SK-N-SH (cell line): ENCODE measurements at places on chromosomes 7 and 10.

- no peak for DNase-seq
These were observed 7.1 kb upstream of the TEX36 start for GRCh38 chr10:125689955-125690569.

DNA sequence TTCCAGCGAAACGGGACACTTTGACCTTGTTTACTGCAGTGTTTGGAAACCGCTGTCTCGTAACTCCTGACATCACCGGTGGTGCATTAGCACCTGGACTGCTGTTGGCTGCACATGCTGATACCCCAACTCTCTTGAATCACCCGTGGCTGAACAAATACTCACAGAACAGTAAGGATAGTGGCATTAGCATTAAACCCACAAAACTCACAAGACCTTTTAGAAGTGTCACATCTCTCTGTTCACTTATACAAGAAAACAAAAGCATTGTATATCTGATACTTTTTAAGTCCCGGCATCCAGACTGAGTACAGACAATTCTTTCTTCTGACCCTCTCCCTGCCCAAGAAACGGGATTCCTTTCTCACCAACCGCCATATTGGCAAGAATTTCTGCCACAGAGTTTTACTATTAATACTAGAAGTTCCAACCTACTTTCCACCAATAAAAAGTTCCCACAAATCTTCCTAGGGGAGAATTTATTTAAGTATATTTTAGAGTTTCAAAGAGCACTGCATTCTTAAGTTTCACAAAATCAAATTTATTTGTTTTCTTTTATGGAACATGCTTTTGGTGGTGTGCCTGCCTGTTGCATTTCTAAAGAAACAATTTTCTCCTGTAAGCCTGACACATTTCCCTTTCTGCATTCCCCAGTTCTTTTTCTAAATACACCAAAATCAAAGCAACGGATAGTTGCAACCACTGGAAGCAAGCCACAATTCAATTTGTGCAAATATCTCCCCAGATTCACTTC is 208.4 kb upstream of the KLF14 start:
- no peak for DNase-seq

DNA sequence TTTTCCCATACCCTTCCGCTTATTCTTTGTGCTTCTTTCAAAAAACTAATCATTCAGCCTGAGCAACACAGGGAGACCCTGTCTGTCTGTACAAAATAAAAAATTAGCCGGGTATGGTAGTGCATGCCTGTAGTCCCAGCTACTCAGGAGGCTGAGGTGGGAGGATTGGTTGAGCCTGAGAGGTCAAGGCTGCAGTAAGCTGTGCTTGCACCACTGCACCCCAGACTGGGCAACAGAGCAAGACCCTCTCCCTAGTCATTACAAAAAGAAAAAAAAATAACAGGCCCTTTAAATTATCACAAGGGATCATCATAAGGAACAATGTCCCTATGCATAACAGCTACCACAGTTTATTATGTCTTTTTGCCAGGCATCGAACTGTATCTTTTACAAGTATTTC is 119.6 kb downstream of the TRIM24 start:
- no peak for DNase-seq

DNA sequence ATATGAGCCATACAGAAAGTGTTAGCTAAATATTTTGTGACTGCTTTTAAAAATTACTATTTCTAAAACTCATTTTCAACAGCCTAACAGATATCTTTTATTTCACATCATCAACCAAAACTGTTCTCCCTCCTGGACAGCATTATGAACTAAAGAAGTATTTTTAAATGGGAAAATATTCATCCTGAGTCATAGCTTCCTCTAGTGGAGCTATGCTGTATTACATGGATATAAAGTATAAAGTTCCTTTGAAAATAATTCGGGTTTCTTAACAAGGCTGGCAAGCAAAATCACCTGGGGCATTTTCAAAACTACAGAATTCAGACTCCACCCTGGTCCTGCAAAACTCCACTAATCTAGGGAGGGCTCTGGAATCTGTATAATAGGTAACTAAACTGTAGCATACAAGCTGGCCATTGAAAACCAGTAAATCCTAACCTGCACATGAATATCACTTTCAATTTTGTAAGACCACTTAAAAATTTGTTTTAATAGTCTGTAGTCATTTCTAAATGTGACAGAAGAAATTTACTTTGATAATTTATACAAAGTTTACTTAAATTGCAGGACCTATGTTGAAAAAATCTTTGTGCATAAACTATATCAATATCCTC is 53.5 kb downstream of the SCIN start:
- peak; percentile 29 for DNase-seq

GRCh38 chr10:95168694-95169093 is 25.3 kb upstream of the ACSM6 start:
- DNase-seq, result no peak

DNA sequence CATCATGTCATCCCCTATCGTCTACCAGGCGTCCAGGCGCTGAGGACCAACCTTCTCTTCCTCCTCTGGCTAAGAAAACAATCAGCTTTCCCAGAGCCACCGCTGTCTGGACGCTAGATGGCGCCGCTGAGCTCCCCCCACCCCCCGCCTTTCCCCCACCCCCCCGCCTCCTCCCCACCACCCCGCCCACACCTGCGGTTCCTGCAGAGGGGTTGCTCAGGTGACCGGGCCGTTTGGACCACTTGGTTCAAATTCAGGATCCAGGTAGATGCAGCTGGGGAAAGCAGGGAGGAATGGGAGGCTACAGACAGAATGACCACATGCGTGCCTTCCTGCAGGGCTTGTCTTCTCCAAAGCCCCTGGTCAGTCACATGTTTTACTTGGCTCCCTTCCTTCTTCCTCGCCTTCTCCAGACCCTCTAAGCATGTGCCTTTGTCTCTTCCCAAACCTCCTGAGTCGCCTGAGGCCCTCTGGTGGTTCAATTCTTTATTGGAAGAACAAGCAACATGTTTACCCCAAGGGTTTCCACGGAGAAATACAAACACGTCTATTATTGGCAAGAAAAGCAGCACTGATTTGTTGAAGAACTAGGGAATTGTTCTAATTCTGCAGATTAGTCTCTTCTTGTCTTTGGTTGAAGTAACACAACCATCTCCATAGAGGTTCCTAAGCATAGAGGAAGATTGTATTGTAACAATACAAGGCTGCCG is 24.7 kb downstream of the AOC1 start:
- DNase-seq, result peak; percentile 91

DNA sequence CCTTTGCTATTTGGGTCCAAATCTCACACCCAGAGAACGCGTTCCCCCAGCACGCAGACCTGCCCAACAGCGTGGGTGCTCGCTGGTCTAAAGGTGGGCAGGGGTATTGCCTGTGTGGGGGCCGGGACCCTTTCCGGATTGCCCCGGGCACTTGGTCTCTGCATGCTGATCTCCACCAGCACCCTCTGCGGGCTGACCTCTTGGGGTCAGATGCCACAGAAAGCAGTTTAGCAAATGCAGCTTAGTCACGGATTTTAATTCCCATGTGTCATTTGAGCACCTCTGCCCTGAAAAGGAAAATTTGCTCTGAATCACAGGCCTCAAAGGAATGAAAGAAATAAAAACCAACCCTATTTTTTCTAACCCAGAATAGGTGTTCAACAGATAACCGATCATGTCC is 46.7 kb downstream of the PKD1L1 start:
- no peak for DNase-seq

DNA sequence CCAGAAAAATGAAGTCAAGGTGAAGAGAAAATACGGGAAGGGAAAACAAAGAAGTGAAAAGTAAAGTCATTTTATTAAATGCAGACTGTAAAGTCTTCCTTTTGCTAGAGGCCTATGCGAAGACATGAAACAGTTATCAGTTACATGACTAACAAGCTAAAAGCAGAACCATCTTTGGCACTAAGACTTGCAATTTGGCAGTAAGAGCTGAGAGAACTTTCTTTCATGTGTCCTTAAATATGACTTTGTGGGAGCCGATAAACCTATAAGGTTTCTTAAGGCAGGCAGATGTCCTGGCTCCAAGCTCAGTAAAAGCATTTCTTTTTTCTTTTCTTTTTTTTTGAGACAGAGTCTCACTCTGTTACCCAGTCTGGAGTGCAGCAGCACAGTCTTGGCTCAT is 10.4 kb downstream of the ANLN start:
- DNase-seq, result no peak

GRCh38 chr10:96791902-96792301 is 40.2 kb upstream of the LCOR start:
- no peak for DNase-seq

GRCh38 chr10:79084012-79084971 is 15.5 kb downstream of the ZMIZ1 start:
- peak; percentile 59 for DNase-seq

DNA sequence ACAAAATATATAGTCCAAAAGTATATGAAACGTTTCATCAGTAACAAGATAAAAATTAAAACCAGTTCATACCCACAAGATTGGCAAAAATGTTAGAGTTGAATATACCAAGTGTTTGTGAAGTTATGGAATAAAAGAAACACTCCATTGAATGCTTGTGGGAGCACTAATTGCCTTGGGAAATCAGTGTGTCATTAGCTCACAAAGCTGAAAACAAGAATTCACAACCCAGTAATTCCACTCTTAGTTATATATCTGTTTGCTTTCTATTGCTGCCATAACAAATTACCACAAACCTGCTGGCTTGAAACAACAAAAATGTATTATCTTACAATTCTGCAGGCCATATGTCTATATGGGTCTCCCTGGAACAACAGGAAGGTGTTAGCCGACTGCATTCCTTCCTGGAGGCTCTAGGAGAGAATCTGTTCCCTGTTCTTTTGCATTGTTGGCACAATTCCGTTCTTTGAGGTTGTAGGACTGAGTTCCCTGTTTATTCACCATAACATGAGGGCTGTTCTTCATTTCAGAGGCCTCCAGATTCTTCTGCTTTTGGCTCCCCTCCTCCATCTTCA is 45.7 kb downstream of the SEM1 start:
- no peak for DNase-seq

GRCh38 chr7:12898620-12899019 is 211.2 kb downstream of the ARL4A start:
- DNase-seq, result no peak

DNA sequence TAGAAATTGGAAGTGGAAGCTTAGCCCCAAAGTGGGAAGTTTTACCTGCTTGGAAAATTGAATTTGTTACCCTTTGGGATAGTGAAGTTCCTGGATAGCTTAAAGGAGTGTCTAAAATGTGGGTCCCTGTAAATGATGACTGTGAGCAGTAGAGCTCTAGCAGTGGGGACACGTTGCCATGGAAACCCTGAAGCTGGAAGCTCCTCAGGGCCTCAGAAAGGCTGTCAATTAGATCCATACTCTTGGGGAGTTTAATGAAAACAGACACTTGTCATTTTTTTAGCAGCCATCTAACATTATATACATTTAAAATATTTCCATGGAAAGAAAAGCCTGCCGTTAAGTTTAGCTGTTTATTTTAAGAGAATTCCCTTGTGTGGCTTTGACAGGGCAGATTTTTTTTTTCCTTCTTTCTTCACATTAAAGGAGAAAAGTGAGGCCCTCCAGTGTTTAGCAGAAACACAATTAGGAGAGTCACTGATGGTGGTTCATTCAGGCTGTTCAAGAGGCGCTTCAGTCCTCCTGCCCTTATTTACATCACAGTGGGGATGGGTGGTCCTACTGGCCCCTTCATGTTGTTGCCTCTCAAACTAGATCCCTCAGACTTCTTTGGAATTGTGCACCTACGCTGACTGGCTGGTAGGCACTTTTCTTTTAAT is 518.4 kb downstream of the CCSER2 start:
- DNase-seq, result no peak

- DNase-seq, result no peak
These were observed 28.8 kb upstream of the PDGFA start for GRCh38 chr7:548401-548800.

DNA sequence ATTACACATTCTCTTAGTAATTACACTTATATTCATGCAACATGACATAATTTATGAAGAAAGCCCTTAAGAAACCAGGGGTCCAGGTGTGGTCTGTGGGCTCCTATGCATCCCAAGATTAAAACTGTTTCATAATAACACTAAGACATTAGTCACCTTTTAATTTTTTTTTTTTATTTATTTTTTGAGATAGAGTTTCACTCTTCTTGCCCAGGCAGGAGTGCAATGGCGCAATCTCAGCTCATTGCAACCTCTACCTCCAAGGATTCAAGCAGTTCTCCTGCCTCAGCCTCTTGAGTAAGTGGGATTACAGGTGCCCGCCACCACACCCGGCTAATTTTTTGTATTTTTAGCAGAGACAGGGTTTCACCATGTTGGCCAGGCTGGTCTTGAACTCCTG is 12.5 kb downstream of the GDI2 start:
- no peak for DNase-seq

GRCh38 chr10:71840177-71840957 is 10.7 kb downstream of the PSAP start:
- DNase-seq, result peak; percentile 81

- no peak for DNase-seq
These were observed 2.9 kb upstream of the IGFBP1 start for GRCh38 chr7:45885264-45885882.

- DNase-seq, result no peak
These were observed 32.1 kb downstream of the VSTM4 start for GRCh38 chr10:49083261-49083660.

DNA sequence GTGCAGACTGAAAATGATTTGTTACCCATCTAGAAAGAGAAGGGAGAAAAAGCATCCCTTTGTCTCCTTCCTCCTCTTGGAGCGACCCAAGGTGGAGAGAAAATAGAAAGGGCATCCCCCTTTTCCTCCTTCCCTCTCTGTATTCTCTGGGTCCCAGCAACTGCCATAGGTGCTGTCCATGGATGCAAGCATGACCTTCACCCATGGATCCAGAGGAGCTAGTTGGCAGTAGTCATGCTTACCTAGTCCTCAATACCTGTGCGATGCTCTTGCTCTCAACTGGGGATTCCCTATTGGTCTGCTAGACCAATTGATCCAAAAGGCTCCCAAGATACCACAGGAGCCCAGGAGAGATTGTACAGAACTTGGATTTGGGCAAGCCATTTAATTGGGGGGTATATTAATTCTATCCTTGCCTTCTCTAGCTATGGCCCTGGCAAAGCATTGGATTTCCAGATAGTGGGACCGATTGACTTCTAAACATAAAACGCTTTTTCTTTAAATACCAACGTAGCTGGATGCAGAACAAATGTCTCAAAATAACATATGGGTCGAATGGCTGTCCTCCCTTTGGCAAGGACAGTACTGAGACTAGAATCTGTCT is 547.8 kb upstream of the IGFBP3 start:
- peak; percentile 3 for DNase-seq

- no peak for DNase-seq
These were observed 3.9 kb downstream of the LRWD1 start for GRCh38 chr7:102468478-102469350.

- no peak for DNase-seq
These were observed 244.9 kb upstream of the NEBL start for GRCh38 chr10:21141946-21142492.

DNA sequence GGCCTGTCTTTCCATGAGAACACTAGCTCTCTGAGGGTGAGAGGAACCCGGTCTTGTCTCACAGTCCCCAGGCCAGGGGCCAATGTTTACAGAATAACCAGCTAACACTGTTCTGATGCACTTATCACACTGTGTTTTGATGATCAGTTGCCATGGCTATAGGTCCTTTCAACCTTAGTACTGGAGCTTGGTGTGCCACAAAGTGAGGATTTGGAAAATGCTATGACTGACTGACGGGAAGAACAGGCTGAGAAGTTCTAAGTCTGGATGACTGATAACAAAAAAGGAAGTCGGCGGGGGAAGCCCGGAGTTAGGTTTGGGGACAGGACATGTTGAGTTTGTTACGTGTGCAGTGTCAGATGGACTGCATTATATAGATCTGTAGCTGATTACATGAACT is 141.8 kb downstream of the CTTNBP2 start:
- no peak for DNase-seq
